Stimulated activated CD4-positive, alpha-beta T cell treated with anti-CD3 and anti-CD28 coated beads, TNF-alpha, amount 100 ng/mL, for 24 hours (primary cell): ENCODE measurements at places on chromosomes 6 and 20.

GRCh38 chr6:37507077-37507476 lies 7.4 kb upstream of the CCDC167 start:
- DNase-seq: no peak

GRCh38 chr20:8943631-8944030 lies 125.3 kb upstream of the PLCB4 start:
- no peak for DNase-seq

DNA sequence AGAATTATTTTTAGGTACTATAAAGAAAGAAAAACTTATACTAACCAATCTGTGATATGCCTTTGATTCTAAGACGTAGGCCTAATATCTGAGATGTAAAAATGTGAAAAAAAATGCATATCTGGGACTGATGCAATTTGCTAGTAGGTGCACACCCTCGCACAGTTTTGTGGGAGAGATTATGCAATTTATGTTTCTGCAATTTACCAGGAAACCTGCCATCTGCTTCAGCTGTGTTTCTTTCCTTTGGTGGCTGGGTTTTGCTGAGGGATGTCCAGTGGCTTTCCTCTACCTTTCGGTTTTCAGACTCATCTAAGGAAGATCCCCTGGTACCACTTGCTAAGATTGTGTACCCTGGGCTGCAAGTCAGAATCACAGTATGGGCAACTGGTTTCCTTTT lies 186.9 kb downstream of the ZFP64 start:
- no peak for DNase-seq

GRCh38 chr20:35592339-35592974 lies 23.2 kb upstream of the SPAG4 start:
- no peak for DNase-seq

- DNase-seq: no peak
These were observed 111.6 kb downstream of the TINAG start for GRCh38 chr6:54419885-54420284.

- no peak for DNase-seq
These were observed 47.1 kb upstream of the SAMHD1 start for GRCh38 chr20:36998652-36999051.

DNA sequence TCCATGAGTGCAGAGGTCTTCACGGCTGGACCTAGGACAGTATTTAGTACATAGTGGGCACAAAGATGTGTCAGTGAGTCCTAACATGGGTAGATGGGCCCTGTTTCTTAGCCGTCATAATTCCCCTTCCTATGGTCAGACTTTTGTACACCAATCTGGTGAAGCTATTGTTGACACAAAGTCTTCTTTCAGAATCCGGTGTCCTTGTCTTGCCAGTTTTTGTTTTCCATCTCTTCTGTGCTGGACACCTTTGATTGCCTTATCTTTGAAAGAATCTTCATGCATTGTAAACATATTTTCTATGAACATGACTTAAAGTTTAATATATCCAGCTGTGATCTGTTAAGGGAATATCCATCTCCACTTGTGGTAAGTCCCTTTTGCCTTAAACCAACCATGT lies 4.5 kb downstream of the LRRC1 start:
- DNase-seq: no peak

GRCh38 chr20:740162-740561 lies 28.1 kb downstream of the SLC52A3 start:
- no peak for DNase-seq

DNA sequence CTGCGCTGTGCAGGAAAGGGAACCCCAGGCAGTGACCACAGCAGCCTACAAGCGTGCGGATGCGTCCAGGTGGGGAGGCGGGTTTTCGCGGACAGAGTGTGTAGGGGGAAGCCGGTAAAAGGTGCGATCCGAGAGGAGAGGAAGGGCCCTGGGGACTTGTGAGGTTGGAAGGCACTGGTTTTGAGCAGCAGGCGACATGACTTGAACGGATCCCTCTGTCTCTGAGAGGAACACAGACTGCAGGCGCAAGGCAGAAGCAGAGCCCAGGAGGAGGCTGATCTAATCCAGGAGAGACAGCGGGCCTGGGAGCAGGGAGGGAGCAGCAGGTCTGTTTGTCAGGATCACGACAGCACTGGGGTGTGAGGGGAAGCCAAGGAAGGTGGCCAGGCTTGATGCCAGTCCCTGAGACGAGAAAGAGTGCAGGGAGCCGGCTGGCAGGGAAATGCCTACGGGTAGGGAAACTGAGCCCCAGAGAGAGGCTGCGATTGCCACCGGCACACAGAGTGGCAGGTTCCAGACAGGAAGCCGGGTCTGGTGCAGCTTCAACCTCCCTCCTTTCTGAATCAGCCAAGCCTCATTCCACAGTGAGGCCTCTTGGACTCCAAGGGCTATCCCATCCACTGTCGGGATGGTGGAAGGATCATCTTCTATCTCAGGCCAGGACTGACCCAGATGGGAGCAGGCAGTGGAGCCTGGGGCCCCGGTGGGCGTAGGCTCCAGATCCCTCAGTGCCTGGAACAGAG lies 57.1 kb downstream of the HNF4A start:
- DNase-seq: no peak

DNA sequence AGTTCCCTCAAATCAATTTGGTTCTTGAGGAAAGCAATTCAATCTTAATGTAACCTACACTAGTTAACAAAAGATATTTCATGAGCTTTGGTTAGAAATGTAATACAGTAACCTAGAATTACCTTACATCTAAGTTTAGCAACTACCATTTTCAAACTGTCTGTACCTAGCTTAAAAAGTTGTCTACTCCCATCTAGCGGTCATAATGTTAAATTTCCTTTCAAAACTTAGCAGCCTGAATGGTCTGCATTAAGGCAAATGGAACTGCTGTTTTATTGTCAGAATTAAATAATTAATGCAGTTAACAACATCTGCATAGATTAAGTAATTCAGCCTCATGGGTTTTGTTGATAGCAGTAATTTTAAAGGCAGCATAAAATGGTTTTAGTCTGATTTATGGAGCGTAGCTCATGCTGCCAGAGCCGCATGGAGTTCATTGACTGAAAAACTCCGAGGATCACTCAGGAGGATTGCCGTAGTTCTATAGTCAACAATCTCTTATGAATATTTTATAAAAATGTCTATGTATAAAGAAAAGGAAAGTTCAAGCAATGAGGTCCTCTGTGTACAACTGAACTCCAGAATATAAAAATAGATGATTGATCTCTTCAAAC lies 485.4 kb upstream of the MANEA start:
- no peak for DNase-seq

GRCh38 chr6:163381118-163381756 lies 33.3 kb upstream of the QKI start:
- no peak for DNase-seq

- DNase-seq: no peak
These were observed 754.8 kb upstream of the DEFB115 start for GRCh38 chr20:30502670-30503069.

GRCh38 chr20:38559764-38560163 lies 21.2 kb upstream of the ADIG start:
- DNase-seq: no peak

DNA sequence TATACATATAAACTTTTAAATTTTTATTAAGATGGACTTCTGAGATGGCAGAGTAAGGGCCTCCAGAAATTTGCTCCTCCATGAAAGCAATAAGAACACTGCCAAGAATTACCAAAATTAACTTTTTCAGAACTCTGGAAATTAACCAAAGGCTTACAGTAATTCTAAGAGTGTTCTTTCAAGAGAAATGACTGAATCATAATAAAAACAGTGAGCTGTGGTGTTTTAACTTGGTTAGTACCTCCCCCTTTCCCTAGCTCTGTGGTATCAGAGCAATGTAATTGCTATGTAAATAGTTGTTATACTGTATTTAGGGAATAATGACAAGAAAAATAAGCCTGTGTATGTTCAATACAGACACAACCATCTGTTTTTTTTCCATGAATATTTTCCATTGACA lies 19.0 kb downstream of the HECA start:
- no peak for DNase-seq

GRCh38 chr6:7561153-7561964 lies 19.9 kb downstream of the DSP start:
- DNase-seq: no peak

- DNase-seq: no peak
These were observed 131.2 kb upstream of the HDDC2 start for GRCh38 chr6:125432963-125433362.

DNA sequence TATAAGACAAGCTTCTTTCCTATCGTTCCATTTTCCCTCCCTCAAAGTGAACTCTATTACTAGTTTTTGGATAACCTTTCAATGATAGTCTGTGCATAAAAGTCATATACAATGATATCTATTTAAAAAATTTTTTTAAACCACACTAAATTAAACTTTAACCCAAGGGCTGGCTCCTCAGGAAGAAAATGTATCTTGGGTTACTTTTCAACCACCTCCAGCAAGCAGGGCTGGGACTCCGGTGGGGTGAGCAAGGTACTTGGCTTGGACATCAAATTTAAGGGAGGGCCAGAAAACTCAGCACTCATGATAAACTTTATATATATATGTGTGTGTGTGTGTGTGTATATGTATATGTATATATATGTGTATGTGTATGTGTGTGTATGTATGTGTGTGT lies 13.9 kb upstream of the PPP1R3G start:
- DNase-seq: no peak

- no peak for DNase-seq
These were observed 8.9 kb downstream of the FAM217B start for GRCh38 chr20:59948828-59949720.

GRCh38 chr6:161115468-161115867 lies 123.9 kb downstream of the MAP3K4 start:
- no peak for DNase-seq

DNA sequence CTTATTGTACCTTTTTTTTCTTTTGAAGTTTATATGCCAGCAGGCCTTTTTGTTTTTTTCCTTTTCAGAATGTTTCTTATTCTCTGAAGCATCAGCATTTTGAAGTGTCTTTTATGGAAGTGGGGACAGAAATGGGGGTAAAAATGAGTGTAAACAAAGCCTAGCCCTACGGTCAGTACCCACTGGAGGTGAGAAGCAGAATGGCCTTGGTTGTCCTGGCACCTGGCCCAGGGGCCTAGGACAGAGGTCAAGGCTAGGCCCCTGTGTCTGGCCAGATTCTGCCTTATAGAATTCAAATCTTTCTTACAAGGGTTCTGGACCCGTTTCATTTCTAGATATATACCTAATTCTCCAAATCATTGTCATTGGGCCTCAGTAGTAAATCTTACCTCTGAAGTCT lies 3.5 kb upstream of the C6orf163 start:
- DNase-seq: no peak

DNA sequence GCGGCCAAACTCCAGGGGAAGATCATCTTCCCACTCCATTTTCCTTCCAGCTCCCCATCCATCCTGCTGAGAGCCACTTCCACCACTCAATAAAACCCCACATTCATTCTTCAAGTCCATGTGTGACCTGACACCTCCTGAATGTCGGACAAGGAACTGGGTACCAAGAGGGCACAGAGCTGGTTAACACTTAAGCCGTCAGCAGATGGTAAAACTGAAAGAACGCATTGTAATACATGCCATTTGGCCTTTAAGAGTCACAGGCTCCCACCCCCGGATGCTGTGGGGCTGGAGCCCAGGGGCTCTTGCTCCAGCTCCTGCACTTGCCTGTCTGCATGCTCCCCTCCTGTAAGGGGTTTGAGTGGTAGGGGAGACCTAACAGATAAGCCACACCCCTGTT lies 753.9 kb downstream of the COL12A1 start:
- no peak for DNase-seq

- DNase-seq: no peak
These were observed 10.2 kb downstream of the MYO6 start for GRCh38 chr6:75759207-75759606.

- DNase-seq: no peak
These were observed 9.3 kb upstream of the FKBP1A start for GRCh38 chr20:1402149-1402548.

- no peak for DNase-seq
These were observed 286.3 kb downstream of the CDH26 start for GRCh38 chr20:60244373-60245146.

DNA sequence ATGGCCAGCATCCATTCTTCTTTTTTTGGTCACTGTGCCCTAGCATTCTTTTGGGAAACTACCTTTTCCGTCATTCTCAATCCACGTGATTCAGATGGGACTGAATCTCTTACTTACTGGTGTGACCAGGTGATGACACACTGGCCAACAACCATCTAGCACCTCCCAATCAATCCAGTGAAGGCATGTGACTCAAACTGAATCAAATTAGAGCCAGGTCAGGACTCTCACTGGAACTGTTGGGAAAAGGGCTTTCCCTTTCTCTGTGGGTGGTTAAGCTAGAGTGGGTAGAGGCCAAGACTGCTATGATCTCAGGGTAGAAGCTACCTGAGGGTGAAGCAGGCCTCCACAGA lies 36.2 kb upstream of the ZMYND8 start:
- DNase-seq: no peak

DNA sequence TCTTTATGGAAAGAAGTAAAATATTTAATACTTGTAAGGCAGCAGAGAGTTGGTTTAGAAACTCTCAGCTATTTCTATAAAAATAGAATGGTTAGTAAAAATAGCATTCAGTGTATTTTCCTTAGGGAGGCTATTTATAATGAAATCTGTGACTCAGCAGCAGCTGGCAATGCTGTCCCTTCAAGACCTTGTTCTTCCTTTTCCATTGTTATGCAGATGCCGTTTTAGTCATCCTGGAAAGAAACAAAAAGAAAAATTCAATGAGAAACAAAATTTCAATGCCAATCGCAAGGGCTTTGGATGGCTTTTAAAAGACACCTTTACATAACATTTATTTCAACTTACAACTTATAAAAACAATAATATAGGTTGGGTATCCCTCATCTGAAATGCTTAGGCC lies 17.5 kb downstream of the MPC1 start:
- DNase-seq: no peak

GRCh38 chr20:61640131-61640870 lies 388.2 kb downstream of the CDH4 start:
- no peak for DNase-seq
